ENCODE measurements at places on chromosomes 3 and 15.

- no peak for DNase-seq
Observed at GRCh38 chr15:36108541-36108940, 470.9 kb upstream of the CDIN1 start.

- DNase-seq, result no peak
Observed at GRCh38 chr3:140203510-140203909, 268.5 kb downstream of the CLSTN2 start.

GRCh38 chr3:175146258-175146657 lies 287.1 kb downstream of the NAALADL2 start:
- DNase-seq, result no peak

- DNase-seq, result no peak
Observed at GRCh38 chr3:43425829-43426228, 139.5 kb downstream of the SNRK start.

GRCh38 chr3:15277861-15278500 lies 54.4 kb downstream of the SH3BP5 start:
- DNase-seq, result no peak

GRCh38 chr3:14077310-14077709 lies 47.4 kb downstream of the CHCHD4 start:
- no peak for DNase-seq

DNA sequence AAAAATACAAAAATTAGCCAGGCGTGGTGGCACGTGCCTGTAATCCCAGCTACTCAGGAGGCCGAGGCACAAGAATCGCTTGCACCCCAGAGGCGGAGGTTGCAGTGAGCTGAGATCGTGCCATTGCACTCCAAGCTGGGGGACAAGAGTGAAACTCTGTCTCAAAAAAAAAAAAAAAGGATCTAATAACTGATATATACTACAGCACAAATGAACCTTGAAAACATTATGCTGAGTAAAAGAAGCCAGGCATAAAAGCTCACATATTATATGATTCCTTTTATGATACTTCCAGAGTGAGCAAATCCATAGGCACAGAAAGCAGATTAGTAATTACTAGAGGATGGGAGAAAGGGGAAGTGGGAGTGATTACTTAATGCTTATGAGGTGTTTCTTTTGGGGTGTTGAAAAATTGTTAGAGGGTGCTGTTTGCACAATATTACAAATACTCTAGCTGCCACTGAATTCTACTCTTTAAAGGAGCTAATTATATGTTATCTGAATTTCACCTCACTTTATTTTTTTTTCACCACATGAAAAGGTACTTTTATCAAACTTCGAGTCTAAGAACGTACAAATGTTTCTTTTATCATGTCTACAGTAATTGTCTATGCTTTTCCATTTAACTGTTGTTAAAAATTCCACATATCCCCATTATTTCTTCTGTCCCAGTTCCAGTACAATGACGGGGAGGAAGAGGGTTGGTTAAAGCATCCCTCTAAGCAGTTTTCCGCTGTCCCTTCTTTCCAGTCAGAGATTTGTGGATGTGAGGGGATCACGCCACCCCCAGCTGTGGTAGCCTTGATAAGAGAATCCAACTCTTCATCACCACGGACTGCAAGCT lies 77.7 kb upstream of the FAM174B start:
- no peak for DNase-seq

DNA sequence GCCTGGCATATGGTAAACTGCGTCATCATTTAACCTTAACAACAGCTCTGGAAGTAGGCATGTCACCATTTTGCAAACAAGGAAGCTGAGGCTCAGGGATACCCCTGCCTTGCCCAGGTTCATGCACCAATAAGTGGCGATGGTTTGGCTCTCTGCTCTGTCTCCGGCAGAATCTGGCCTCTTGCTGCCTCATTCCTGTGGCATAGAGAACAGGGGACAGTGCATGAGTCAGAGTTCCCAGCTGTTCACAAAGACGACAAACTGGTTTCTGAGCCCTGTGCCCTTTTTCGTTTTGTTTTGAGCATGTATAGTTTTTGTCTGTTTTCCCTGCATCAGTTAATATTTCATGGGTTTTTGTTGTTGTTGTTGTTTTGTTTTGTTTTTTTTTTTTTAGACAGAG lies 236.8 kb downstream of the OPA1 start:
- no peak for DNase-seq

- DNase-seq, result peak; percentile 57
Observed at GRCh38 chr3:51944451-51945021, 2.4 kb downstream of the PARP3 start.

DNA sequence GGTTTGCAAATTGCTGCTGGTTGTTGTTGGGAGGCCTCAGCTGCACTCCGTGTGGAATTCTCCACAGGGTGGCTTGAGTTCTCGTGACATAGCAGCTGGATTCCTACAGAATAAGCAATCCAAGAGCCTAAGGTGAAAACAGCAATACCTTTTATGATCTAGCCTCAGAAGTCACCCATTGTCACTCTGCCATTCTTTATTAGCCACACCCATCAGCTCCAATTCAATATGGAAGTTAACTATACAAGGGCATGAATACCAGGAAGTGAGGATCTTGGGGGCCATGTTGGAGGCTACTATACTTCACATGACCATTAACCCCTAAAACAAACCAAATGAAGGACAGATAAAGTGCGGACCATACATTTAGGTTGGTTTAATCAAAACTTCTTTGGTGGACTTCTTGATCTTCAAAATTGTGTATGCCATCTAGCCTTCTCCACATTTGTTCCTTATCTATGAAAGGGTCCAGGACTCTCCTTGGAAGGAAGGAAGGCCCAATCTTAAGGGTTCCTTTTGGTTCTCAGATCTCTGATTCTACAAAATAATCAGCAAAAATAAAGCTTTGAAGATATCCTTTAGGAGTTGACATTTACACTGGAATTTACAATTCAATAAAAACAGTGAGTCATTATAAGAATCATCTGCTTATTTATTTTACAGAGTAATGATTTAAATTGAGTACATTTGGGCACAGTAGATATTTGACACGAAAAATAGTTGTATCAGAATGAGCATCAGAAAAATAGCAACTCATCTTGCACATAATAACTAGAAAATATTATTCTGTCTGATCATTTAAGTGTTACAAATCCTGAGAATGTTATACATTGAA lies 21.5 kb downstream of the CIAO2A start:
- no peak for DNase-seq

DNA sequence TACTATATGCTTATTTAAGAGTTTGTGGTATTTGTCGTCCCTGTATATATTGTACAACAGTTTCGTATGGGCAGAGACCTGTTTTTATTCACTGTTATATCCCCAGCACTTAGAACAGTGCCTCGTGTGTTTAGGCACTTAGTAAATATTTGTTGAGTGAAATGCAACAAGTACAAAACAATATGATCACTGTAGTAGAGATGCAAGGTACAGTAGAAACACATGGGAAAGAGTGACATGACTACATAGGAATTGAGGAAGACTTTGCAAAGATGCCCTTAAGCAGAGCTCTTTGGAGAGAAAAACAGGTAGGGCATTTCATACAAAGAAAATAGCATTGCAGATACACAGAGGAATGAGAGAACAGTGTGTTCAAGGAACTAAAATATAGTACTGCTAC lies 18.3 kb downstream of the RASA2 start:
- DNase-seq, result no peak

GRCh38 chr3:197525706-197526105 lies 30.1 kb downstream of the BDH1 start:
- DNase-seq, result no peak

GRCh38 chr3:72144773-72145505 lies 360.0 kb upstream of the PROK2 start:
- no peak for DNase-seq

DNA sequence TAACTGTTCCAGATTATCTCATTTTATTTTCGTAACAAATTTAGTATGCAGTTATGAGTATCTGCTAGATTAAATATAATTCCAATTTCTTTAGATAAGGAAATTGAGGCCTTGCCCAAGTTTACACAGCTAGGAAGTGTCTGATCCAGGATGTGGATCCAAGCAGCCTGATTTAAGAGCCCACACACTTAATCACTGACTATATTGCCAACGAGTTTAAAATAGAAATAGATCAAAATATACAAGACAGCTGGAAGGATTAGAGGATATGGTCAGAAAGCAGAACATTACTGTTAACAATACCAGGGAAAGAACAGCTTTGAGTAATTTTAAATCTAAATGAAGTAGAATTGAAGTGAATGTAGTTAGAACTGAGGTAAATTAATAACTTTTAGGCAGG lies 215.2 kb downstream of the C3orf38 start:
- no peak for DNase-seq

GRCh38 chr15:53446376-53446775 lies 313.1 kb downstream of the WDR72 start:
- no peak for DNase-seq
